ENCODE measurements at places on chromosomes 2 and 18.
A peak's percentile ranks its signal among the peaks of the same experiment; 100 is the strongest.

DNA sequence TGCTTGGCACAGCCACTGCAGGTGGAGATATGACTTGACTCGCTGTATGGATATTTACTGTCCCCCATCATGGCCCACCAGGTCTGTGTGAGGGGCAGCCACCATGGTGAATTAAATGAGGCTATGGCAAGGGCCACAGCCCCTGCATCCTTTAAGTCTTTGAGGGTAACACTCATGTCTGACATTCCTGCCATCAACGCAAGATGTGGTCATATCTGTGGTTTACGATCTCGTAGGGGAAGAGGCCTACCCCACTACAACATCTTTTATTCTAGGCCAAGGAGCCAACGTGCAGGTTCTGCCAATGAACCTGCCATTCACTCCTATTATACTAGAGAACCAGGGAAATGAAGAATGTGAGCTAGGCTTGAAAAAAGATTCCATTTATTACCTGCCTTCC is 381.6 kb upstream of the ID2 start:
- DNase-seq = no peak

DNA sequence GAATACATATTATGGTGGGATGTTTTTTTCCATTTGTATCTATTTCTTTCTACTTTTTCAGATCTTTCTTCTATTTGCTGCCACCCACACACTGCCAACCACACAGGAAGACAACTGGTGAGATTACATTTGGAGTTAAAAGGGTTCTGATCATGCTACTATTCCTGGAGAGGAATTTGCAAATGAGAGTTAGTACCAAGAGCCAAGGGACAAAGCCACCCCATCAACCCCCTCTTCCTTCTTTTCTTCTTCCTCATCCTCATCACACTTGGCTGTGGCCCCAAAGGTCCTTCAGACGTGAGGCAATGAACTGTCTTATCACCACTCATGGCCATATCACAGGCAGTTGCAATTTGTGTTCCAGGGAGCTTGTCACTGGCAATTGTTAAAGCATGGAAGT is 215.6 kb upstream of the SLC14A2 start:
- no peak for DNase-seq

GRCh38 chr2:202944408-202944807 is 32.3 kb downstream of the CARF start:
- no peak for DNase-seq

- no peak for DNase-seq
Observed at GRCh38 chr2:179233626-179234430, 30.8 kb downstream of the SESTD1 start.

DNA sequence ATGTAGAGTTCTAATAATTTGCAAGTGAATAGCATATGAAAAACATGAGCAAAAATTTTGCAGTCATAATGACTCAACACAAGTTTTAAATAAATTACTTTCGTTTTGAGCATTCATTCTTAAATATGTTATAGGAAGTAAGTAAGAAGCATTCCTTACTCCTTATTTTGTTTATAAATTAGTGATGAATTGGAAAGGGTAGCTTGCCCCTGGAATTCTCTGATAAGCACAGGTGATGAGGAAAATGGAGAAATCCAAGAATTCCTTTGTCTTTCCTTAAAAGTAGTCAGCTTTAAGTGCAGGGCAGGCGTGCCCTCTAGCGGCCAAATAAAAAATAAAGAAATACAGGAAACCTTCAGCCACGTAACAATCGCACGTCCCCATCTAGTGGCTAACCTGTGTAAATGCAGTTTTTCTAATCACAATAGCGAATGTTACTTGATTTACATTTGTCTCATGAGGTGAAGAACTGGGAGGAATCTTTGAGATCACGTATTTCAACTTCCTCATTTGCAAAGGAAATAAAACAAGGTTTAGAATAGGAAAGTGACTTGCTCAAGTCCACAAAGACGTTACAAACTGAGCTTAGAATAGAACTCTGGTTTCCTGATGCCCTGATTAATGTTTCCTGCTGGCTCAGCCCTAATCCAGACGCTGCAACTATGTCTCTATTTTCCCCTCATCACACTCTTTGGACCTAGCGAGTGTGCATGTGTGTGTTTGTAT is 47.2 kb upstream of the ZNG1B start:
- peak; percentile 54 for DNase-seq

GRCh38 chr18:27656167-27656778 is 471.2 kb upstream of the CHST9 start:
- DNase-seq = no peak

DNA sequence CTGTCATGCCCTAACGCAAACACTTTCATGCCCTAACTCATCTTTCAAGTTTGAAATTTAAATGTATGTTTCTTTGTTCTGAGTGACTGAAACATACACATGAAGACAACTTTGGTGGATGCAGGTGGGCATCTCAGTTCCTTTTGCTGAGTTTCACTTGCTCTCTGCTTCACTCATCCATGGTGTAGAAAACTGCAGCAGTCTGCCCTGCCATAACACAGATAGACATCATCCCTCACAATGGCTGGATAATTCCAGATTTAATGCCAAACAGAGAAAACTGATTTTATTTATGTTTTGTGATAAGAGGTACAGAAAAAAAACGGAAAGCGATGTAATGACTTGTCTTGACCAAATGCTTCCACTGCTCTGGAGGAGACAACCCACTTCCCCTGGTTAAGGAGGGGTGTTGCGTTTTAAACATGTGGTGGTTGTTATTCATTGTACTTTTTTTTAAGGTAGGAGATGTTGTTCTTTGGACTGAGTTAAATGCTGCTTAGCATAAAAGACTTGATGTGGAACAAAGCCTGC is 70.4 kb downstream of the RHBDD1 start:
- no peak for DNase-seq

All from pulmonary artery endothelial cell (primary cell).